ENCODE measurements at places on chromosomes 11 and 22.

- no peak for DNase-seq
Observed at GRCh38 chr22:40381461-40381860, 11.1 kb downstream of the SGSM3 start.

- DNase-seq: no peak
Observed at GRCh38 chr22:50082961-50083461, 2.2 kb downstream of the MLC1 start.

- DNase-seq: no peak
Observed at GRCh38 chr11:67491276-67492068, 8.6 kb downstream of the AIP start.

- DNase-seq: no peak
Observed at GRCh38 chr11:112504056-112504455, 243.4 kb upstream of the PLET1 start.

GRCh38 chr11:130249371-130249770 lies 65.3 kb downstream of the ZBTB44 start:
- DNase-seq: no peak

- peak; percentile 63 for DNase-seq
Observed at GRCh38 chr11:746289-747157, 741 bp upstream of the TALDO1 start.

GRCh38 chr22:36180038-36180880 lies 19.7 kb upstream of the APOL3 start:
- peak; percentile 83 for DNase-seq

DNA sequence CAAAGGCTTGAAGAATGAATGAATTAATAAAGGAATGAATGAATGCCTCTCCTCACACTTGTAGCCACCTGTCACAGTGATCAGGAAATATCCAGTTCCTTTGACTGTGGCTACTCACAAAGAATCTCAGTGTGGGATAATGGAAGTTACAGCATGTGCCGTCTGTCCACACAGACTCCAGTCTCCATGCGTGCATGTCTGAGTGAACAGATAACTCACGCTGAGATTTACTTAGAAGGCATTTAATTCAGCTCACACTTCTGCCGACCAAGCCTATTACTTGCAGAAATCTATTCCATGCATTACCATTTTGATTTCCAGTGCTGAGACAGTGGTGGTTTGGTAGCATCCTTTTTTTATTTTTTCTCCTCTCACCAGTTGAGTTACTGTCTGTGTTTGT lies 32.3 kb upstream of the HMGXB4 start:
- no peak for DNase-seq

- no peak for DNase-seq
Observed at GRCh38 chr22:45612940-45613339, 58.7 kb upstream of the ATXN10 start.

DNA sequence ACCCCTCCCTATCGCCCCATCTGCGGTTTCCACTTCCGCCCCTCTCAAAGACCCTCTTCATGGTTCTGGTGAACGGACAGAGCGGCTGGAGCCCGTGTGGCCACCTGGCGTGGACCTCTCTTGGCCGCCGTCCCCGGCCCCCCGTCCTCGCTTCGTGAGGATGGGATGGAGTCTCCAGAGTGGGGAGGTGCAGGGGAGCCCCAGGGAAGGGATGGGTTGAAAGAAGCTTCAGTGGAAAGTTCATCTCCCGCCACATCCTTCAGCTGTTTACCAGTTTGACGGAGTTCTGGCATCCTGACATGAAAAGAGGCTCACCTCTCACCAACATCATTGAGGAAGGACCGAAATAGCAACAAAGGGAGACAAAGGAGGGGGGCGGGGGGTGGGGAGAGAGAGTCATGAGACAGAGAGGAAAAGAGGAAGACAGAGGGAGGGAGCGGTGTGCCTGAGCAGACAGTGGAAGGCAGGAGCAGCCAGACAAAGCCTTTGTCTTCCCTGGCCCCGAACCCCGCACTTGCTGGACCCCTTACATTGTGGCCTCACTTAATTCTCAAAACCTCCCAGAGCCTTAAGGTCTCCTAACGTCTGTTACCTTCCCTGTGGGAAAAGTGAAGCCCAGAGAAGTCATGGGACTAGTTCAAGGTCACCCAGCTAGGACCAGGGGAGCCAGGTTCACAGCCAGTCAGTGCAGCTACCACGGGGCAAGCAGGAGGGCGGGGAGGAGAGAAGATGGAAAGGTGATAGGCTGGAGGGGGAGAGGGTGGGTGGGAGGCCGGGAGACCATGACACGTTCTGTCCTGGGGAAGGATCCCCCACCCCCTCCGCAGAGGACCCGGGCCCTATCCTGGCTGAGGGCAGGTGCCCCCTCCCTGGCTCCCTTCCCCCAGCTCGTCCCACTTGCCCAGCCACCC lies 54.9 kb downstream of the CD6 start:
- peak; percentile 63 for DNase-seq

DNA sequence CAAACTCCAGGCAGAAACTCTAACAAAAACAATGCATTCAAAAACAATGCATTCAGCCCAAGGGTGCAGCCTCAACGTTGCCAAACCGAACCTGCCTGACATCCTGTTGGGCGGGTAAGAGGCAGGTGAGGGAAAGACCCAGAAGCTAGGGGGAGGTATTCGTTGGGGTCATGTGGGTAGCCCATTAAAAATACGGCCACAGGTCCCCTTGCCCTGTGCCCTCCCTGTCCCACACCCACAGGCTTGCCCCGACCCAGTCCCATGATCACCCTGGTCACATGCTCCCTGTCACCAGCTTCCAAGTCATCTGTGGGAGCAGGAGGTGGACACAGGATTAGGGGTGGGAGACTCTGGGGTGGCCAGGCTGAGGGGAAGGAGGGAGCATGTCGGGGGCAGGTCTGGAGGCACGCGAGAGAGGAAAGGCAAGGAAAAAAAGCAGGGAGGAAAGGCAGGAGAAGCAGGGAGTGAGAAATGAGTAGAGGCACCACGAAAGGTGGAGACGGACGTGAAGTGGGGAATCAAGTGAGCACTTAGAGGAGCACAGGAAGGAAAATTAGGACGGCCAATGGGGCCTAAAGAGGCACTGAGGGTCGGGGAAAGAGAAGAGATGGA lies 683 bp downstream of the PLA2G6 start:
- peak; percentile 25 for DNase-seq

- DNase-seq: no peak
Observed at GRCh38 chr11:127018683-127019279, 18.2 kb upstream of the KIRREL3 start.

GRCh38 chr11:65382804-65383368 lies 440 bp upstream of the SLC25A45 start:
- DNase-seq: no peak

DNA sequence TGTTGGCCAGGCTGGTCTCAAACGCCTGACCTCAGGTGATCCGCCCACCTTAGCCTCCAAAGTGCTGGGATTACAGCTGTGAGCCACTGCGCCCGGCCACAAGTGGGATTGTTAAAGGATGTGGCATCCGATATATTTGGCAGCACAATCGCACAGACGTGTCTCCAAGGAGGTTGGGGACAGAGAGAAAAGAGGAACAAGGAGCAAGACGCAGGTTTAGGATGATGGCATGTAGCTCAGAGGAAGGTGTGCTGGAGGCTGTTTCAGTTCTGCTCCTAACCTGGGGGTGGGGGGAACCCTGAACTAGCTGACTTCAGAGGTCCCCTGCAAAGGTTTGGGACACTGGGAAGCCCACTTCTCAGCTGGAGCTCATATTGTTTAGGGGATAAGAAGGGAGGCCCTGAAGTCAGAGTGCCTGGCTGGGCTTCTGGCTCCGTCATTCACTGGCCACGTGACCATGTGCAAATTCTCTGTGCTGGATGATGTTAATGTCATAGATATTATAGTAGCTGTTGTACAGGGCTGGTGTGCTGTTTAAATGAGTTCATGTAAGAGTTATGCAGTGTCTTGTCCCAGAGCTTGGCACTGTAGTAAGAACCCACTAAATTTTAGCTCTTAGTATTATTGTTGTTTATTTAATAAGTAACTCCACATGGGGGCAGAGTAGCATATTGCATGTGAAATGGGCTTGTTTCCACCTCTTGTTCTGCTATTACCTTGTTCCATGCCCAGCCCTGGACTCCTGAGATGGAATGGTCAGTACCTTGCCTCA lies 129.7 kb downstream of the ST3GAL4 start:
- DNase-seq: no peak

DNA sequence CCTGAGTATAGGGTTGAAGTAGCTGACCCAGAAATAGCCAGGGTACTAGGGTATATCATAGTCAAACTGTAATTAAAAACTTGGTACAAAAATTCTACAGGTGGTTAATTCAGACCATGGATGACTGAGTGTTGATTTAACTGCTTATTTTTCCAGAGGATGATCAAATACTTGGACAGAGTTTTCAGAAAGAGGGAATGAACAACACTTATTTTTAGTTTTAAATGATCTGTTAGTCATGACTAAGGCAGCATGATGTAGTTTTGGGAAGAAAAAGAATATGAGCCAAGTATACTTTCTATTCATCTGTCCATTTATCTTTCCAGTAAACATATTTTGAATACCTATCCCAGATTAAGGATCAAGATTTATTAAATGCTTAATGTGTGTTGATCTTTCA lies 19.8 kb upstream of the CCDC89 start:
- no peak for DNase-seq

GRCh38 chr11:7252683-7253213 lies 1.0 kb downstream of the SYT9 start:
- DNase-seq: no peak

GRCh38 chr22:36833073-36833472 lies 16.2 kb upstream of the PVALB start:
- DNase-seq: no peak

DNA sequence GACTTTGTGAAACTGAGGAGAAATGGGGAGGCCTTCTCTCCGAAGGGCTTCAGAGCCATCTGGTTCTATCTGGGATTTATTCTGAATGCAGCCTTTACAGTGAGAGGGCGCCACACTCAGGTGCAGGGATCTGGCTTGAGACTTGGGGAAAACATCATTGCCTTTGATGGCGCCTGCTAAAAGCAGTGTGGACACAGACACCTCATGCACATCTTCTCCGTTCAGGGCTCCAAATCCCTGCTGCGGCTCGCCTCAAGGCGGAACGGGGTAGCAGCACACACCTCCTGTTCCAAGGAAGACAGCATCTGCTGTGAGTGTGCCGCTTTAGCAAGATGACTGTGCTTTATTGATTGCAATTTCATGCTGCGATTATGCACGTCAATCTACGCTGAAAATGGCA lies 37.1 kb upstream of the OLFML1 start:
- no peak for DNase-seq

All from DND-41 (cell line).